IgD-negative memory B cell (primary cell): ENCODE measurements at places on chromosomes 11 and 22. TPM values are rescaled to one million over a fixed set of nuclear protein-coding genes. Genes with fewer than 3 reads are reported as not detected.

LMNTD2 gene
- 3.8 TPM for polyA plus RNA-seq

MYOD1 gene
- not detected for polyA plus RNA-seq

CENPM gene
- 28.7 TPM for polyA plus RNA-seq

OR8U1 gene
- polyA plus RNA-seq: not detected
